ENCODE measurements at places on chromosomes 2 and 18.

- no peak for DNase-seq
Observed at GRCh38 chr2:111205774-111206173, 85.1 kb downstream of the BCL2L11 start.

DNA sequence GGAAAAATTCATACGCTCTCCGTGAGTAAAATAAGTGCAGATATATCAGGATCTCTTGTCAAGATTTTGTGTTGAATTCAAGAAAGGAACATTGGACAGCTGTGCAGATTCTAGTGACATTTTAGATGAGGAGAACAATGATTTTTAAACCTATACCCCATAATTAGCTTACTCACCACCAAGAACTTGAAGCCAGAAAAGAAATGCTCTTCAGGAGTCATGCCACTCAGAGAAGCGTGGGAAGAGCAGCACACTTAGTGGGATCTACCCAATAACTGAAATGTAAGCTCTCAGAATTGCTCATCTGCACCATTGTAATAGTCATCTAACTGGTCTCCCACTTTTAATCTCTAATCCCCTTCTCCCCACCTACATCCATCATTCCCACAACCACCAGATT lies 9.2 kb upstream of the ERMN start:
- DNase-seq: no peak

DNA sequence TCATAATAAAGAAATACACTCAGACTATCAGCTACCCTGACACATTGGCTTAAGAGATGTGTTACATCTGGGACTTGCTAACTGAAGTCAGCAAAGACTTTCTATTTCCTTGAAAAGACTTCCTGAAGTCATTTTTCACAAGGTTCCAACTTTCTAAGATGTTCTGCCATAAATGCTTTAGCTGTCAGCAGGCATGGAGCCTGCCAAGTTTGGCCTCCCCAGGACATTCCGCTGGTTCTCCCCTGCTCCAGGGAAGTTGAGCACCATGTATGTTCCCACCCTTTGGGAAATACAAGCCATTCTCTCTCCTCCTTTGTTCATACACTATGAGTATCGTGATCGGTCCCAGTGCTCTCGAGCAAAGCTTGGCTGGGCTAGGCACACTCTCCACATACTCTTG lies 202.7 kb upstream of the CCDC68 start:
- DNase-seq: no peak

DNA sequence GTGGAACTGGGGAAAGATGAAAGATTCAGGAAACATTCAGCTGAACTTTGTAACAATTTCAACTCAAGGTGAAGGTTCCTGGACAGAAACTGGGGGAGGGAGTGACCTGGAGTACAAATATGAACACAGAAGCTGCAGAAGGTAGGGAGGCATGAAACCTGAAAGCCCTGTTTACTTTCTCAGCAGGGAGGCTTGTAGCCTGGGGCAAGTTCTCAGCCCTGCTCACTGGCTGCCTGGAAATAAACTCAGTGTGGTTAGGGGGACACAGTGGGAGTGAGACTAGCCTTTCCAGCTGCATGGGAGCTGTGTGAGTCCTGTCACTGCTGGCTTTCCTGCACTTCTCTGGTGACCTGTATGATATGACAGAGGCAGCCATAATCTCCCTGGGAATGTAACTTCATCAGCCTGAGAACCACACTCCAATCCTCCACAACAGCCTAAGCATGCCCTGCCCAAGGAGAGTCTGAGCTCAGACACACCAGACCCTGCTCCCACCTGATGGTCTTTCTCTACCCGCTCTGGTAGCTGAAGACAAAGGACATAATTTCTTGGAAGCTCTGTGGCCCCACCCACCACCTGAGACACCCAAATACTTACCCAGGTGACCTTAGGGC lies 77.0 kb downstream of the ZSWIM2 start:
- no peak for DNase-seq

DNA sequence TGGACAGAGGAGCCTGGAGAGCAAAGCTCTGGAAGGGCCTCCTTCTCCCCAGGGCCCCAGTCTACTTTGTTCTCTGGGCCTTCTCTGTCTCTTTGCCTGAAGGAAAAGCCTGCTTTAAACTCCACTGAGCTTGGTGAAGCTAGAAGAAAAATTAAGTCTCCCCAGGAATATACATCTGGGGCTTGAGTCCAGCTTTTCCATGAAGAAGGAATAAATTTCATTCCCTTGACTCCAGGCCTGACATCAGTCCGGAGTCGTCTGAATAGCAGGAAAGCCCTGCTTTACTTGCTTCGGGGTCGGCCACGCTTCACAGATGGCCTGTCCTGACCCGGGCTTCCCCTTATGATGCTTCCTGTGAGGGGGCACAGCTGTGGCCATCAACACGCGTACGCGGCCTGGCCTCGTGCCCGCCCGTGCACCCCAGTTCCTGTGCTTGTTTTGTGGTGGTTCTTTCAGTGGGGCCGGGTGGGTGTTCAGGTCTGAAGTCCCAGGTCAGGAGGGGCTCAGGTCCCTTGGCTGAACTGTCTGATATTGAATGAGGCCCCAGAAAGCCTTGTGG lies 73.6 kb downstream of the ACOXL start:
- DNase-seq: peak; percentile 32

DNA sequence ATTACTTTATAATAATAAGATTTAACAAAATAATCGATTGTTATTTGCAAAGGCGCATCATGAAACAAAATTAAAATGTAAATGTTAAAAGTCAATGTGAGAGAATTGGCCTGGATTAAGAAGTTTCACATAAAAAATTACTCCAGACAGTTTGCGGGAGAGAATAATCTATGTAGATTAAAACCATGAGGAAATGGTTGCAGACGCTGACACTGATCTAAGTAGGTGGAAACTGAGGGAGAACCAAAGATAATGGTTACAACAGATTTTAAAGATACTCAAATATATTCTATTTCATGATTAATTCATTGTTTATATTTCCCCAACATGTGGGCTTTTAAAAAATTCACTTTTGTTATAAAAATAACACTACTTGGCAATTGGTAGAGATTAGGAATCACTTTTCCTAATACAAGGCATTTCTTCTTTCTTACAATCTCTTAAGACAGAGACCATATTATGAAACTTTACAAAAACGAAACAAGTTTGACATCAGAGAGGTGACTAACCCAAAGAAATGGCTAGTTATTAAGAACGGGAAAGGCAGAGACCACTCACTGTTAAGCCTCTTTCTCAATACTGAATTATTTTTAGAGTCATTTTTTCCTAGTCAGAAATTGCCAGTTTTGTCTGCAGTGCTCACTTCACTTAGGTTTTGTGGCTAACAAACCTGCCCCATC lies 1.6 kb downstream of the KANSL1L start:
- peak; percentile 60 for DNase-seq

DNA sequence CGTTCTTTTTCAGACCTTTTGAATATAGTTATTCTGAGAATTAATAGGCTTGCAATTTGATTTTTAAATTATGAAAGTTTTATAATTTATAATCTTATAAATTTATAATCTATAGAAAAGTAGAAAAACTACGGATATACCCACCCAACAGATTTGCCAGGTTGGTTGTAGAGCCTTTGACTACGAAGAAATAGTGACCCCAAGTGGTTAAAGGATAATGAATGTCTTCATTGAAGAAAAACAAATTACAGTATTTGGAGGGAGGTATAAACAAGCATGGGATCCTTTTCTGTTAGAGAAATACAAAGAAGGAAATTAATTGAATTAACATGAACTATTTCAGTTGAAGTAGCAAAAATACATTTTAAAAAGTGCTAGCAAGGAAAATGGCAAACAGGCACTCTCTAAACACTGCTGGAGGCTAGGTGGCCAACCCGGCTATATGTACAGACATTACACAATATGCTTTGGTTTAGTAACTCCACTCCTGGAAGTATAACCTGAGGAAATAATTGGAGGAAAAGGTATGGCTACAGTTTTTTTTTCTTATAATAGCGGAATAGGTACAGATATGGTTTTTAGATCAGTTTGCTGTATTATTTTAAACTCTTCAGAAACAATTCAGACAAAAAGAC lies 110.9 kb downstream of the MIB1 start:
- DNase-seq: peak; percentile 49

- no peak for DNase-seq
Observed at GRCh38 chr2:59905731-59906130, 647.7 kb downstream of the BCL11A start.

DNA sequence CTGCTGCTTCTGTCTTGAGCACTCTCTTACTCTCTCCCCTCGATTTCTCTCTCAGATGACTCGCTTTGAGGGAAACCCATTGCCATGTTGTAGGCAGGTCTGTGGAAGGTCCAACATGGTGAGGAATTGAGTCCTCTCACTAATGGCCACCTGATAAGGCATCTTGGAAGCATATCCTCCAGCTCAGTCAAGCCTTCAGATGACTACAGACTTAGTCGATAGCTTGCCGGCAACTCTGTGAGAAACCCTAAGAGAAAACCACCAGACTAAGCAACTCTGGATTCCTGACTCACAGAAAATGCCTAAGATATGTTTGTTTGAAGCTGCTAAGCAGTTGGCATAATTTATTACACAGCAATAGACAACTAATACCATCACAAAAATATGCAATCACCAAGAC lies 51.2 kb downstream of the WDR75 start:
- no peak for DNase-seq

- DNase-seq: peak; percentile 40
Observed at GRCh38 chr2:181738074-181738473, 57.8 kb upstream of the NEUROD1 start.

- DNase-seq: peak; percentile 52
Observed at GRCh38 chr2:45651415-45652089, at the start of gene PRKCE. TSS of gene PRKCE (plus strand) at chr2:45651675.

- no peak for DNase-seq
Observed at GRCh38 chr2:238142382-238143205, 4.1 kb downstream of the KLHL30 start.

DNA sequence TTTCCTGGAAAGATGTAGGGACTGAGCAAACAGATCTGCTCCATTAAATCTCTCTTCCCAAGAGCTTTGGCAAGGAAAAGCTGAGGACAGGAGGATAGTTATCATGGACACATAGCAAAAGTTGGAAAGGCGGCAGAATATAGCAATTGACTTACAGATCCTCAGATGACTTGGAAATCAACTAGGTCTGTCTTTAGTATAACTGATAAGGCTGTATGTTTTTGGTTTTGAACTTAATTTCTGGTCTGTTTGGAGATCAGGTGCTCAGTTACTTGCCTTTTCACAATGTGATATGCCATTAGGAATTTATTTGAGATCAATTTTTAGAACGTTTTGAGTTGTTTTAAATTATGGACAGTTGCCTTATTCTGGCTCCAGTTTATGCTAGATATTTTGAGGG lies 8.0 kb downstream of the RSAD2 start:
- no peak for DNase-seq

DNA sequence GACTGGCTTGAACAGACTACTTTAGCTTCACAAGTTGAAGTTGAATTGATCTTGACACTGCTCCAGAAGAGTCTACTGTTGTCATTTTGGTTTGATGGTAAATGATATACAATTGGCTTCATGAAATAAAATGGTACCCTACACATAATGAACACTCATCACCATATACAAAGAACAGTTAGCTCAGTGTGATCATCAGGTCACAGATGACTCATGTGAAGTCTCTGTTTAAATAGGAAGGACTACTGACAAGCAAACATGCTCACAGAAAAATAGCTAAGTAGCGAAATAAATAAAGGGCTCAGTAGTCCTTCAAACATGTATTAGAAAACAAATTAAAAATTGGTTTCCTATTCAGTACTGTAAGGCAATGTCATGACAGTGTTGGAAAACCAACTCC lies 96.2 kb downstream of the MEIS1 start:
- DNase-seq: no peak

GRCh38 chr2:26772064-26773001 lies 8.2 kb downstream of the SLC35F6 start:
- DNase-seq: no peak

- DNase-seq: no peak
Observed at GRCh38 chr18:36811955-36812354, 16.8 kb downstream of the TPGS2 start.

DNA sequence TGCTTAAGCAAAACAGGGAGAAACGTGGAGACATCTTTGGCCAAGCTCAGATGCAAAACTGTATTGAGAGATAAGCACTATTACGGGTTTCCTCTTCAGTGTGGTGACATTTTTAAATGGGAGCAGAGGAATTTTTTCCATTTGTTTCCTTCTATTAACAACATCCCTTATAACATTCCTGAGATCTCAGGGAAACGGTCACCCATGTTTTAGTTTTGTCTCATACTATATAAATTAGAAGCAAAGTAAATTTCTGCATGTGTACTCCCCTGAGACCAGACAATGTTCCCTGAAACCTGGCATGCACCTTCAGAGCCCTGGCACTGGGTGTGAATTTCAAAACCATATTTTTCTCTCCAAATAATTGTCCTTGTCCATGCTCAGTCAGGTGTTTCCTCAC lies 57.6 kb upstream of the RNF152 start:
- DNase-seq: no peak

- DNase-seq: no peak
Observed at GRCh38 chr2:122061206-122061605, 305.8 kb downstream of the TSN start.

GRCh38 chr2:32246911-32247310 lies 17.8 kb downstream of the NLRC4 start:
- no peak for DNase-seq

DNA sequence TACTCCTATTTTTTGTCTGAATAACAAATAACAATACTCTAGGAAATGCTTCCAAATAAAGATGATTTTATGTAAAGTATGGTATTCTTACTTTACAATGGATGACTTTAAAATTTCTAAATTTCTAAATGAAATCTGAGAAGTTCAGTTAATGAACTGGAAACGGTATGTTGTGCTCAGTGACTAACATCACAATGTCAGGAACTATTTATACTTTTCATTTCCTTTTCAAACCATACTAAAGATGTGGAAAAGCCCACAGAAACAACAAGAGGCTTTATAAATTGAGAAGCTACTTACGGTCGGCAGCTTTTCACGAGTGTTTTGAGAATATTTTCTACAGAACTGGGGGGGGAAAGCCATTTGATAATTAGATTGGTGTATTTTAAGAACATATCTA lies 31.1 kb downstream of the PSME4 start:
- DNase-seq: no peak

GRCh38 chr18:63508596-63508995 lies 31.8 kb downstream of the SERPINB5 start:
- no peak for DNase-seq

- DNase-seq: no peak
Observed at GRCh38 chr2:152246686-152247336, 71.2 kb upstream of the STAM2 start.

- DNase-seq: no peak
Observed at GRCh38 chr2:113973810-113974209, 83.9 kb downstream of the ACTR3 start.
